ENCODE measurements at places on chromosomes 5 and 9.

GRCh38 chr5:106874531-106874930 is 796.2 kb downstream of the EFNA5 start:
- DNase-seq: no peak

GRCh38 chr9:3922846-3923245 is 377.0 kb downstream of the GLIS3 start:
- no peak for DNase-seq

DNA sequence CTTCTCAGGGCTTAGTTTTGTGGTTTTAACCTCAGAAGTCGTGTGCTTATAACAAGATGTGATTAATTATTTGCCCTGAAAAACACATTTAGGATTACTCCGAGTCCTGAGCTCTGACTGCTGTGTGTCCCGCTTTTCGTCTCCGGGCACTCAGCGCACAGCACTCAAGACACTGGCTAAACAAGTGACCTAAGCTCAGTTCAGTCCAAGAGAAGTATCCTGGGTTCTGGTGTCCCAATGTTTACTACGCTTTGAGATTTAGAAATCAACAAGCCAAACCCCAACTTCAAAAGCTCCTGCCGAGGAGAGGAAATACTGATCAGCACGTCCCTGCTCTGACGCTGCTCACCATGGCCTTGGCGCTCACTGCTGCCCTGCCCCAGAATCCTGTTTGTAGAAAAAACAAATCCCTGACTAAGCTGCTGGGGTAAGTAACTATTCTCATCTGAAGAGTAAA is 53.2 kb downstream of the IPPK start:
- no peak for DNase-seq

- no peak for DNase-seq
Observed at GRCh38 chr5:133754575-133755169, 142.3 kb upstream of the FSTL4 start.

DNA sequence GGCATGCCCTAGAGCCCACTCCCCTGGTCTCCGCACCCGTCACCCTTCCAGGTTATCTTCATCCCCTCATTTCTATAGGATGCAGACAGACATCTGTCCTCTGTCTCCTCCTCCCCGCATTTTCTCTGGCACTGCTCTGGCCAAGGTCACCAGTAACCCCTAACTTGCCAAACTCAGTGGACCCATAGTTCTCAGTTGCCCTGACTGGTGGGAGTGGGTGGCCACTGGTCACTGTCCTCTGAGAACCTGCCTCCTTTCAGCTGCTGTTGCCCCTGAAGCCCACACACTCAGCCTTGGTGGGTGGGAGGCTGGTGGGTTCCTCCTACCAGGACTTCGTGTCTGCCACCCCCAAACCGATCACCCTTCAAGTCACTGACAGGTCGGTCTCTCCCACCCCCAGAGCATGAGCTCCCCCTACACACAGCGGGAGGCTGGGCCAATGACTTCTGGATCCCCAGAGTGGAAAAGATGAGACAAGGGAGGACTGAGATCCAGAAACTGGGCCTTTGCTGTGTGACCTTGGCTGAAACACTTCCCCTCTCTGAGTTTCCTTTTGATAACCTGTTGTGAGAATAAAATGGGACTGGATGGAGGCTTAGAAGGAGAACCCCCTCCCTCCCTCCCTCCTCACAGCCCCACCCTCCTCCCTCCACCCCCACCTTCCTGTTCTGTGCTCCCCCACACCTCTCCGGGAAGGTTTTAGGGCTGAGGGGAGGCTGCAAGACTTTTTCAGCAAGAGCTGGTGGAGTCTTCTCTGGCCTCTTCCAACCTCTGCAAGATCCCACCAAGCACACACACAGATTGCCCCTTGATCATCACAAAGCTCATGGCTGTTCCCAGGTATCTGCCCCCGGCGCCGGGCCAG is 2.4 kb upstream of the DBN1 start:
- no peak for DNase-seq

Measured in midbrain (tissue), 1 donor.